ENCODE measurements at places on chromosomes 5 and 9.

DNA sequence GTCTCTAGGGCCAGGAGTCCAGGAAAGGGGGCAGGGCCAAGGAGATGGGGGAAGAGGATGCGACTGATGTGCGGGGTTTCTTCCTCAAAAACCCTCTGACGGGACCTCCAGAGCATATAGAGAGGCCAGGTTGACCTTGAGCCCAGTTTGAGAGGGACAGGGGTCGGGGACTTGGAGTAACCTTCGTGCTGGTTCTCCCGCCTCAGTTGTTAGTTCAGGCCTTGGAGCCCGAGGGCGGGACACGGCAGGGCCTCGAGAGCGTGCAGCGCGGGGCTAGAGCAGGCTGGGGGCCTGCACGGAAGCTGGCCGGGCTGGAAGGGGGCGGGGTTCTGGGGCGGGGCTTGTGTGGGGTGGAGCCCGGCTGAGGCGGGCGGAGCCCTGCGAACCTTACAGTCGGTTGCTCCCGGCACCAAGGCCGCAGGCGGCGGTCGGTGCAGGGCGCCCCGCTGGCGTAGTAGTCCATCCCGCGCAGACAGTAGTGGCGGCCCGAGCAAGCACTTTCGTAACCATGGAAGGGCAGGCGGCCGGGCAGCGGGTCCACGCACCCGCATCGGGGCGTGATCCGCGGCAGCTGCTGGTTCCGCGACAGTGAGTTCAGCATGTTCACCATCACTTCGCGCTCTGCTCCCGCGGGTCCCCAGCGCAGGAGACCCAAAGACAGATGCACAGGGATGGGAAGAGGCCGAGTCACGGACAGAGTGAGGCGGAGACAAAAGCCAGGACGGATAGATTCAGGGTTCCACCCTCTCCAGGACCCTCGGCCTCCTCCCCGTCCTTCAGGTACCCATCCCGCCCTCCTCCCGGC is 4.0 kb upstream of the MYORG start:
- DNase-seq = peak; percentile 92

DNA sequence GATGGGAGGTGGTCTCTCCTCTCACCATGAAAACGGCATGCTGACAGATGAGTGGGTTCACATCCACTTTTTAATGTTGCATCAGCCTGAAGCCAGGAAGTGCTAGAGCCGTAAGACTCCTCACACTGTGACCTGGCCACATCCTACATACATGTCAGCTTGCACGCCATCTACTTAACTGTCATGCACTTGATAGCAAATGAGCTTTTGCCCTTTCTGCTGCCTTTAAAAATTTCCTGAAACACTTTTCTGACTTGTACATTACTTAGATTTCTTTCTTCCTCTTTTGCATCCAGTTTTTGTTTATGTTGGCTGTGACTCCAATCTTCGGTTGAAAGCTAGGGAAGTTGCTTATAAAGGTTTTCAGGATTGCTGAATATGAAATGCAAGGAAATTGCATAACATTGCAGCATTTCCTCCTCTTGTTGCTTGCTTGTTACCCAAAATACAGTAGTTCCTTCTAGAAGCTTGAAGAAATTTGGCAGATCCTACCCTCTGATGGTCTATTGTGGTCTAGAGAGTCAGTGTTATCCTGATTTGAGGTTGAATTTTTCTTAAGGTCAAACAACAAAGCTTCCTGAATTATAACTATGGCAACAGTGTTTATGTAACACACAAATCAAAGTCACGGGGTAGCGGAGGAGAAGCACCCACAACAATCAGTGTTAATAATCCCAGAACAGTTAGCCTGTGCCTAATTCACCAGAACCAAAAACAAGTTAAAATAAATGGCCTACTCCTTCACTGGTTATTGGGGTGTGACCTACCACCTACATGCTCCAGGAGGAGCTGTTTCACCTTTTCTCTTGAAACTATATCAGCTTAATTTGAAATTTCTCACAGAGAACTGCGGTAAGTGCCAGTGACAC is 232.5 kb downstream of the ARHGAP26 start:
- DNase-seq = peak; percentile 45

DNA sequence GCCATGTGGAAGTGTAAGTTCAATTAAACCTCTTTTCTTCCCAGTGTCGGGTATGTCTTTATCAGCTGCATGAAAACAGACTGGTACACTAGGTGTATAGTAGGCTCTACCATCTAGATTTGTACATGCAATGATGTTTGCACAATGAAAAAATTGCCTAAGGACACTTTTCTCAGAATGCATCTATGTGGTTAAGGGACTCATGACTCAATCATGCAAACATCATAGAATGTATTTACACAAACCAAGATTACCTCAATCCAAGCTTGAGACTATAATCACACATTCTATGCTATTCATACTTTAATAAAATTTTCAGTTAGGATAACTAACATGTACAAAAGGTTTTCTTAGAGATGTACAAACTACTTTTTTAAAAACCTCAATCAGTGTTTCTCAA is 1164.5 kb downstream of the CDH12 start:
- DNase-seq = no peak

DNA sequence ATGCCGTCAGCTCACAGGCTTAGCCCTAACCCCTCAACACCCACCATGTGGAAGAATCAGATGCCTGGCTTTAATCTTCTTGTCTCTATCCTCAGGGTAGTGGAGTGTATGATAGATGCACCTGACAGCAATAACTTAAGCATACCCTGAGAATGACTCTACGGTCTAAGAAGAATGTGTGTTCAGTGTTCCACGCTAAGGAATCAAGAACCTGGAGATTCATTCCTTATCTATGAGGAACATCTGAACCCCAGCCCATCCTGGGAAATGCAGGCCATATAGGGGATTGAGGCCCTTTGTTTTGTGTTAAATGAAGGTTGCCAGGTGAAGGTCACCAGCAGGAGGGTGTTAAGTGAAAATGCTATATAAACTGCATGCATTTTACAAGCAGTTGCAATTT is 63.0 kb downstream of the KLHL3 start:
- no peak for DNase-seq

GRCh38 chr9:129021091-129021490 is 7.0 kb downstream of the SH3GLB2 start:
- peak; percentile 70 for DNase-seq

DNA sequence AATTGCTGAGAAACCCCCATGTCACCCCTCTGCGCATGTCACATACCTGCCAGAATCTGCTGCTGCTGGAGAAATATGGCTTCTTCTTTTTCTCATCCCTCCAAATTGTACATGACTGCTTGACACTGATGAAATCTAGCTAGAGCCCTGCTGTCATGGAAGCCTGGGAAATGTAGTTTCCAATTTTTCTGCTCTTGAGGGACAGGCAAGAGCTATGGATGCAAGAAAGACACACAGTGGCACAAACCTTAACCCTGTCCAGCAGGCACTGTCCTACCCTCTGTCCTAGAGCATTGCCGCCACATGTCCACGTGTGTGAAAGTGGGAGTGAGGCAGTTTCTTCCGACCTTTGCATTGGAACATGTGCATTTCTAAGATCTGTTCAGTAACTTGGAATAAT is 255.5 kb upstream of the SEMA6A start:
- no peak for DNase-seq

DNA sequence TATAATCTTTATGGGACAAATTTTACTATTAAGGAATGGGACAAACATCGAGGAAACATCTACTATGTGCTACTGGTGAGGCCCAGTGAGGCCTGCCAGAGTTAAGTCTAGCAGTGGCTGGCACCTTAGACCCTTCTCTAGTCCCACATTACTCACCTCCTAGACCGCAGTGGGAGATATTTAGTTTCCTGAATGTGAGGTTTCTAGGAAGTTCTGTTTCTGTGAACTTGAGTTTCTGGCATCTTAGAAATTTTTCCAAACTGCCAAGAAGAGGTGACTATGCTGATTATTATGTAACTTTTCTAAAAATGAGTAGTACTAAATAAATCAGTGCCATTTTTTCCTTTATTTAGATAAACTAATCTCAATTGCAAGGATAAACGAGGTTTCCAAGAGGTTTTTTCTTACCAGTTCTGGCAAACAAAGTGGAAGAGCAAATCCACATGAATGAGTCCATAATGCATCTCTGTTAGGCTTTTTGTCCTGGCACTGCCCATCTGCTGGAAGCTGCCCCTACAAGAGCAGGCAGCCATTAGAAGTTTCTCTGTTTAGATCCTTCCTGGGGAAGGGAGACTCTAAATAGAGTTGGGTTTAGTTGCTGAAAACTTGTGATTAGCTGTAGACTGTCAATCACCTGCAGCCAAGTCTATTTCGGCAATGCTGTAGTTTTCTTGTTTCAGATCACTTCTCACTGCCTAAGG is 348.7 kb downstream of the MAN2A1 start:
- DNase-seq = no peak

DNA sequence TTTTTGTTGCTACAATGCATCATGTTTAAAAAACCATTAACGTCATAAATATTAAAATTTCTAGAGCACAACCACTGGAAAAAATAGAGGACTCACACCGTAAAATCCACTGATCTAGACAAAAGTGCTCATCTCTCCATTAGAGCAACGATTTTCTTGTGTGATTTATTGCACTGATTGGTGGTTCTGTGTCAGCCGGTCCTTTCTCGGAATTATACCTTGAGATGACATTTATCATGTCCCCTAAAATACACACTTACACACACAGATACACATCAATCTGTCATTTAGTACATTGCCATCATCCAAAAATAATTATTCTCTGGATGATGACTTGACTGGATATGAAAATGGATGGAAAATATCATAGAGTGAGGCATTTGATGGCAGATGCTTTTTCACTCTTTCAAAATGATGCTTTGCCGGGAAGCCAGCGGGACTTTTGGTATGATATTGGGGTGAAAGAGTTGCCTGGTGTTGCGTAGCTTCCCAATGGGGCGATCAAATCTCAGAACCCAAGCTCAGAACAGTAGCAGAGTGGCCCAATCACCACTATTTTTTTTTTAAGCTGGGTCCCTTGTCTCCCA is 226.6 kb downstream of the GAS1 start:
- no peak for DNase-seq

- DNase-seq = no peak
These were observed 8.8 kb downstream of the LRRC14B start for GRCh38 chr5:199950-200645.

GRCh38 chr5:54743997-54744788 is 226.6 kb downstream of the SNX18 start:
- no peak for DNase-seq

DNA sequence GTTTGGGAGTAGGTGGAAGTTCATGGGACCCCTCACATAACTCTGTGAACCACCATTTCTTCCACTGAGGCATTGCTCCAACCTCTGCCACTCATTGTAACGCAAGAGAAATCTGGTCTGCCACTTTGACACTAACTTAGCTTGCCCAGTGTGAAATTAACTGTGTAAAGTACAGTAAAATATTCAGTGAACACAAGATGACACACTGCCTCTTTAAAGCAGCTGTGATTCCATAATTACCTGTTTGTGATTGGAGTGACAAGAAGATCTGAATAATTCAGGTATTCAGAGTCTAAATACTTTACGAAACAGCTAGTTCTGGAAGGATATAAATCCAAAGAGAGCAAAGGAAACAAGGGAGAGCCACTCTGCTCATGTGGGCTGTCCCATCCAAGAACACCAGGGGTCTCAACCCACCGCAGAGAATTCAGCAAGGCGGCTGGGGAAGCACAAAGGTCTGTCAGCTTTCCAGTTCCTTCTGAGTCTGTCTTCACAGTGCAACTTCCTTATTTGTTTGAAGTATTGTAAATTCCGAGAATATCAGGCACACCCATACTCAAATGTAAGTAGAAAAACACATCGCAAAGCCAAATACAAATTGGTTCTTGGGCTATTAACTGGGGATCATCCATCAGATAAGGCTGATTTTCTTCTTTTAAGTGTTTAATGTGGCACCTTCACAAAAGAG is 86.9 kb downstream of the GNAQ start:
- DNase-seq = peak; percentile 57

GRCh38 chr5:98296426-98296825 is 477.0 kb upstream of the RGMB start:
- no peak for DNase-seq

- no peak for DNase-seq
These were observed 298.7 kb upstream of the RGMB start for GRCh38 chr5:98474782-98475181.

- DNase-seq = no peak
These were observed 42.8 kb downstream of the PTTG1 start for GRCh38 chr5:160464466-160464797.

DNA sequence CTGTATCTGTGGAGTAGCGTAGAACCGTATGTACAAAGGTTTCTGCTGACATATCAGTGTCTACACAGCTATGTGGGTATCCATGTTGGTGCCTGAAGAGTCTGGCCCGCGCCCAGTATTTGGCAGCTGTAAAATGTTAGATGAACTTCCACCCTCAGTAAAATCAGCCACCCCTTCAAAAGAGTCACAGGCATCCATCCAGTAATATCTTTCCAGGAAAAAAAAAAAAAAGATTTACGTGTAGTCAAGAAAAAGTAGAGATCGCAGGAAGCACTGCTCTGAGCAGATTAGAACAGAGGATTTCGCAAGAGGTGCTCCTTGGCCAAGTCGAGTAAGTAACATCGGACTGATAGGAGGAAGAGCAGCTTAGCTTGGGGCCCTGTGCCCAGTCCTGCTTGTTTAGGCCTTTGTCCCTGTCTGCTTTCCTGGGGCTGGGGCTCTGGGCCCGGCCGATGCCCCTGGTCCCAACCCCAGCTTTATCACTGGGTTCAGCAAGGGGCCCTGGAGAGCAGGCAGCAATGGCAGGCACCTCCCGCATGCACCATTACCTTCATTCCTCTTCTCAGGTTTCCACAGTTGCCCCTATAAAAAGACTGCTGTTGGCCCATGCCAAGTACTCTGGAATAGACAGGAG is 21.2 kb downstream of the DAPK1 start:
- no peak for DNase-seq

GRCh38 chr9:21747175-21747574 is 55.3 kb upstream of the MTAP start:
- no peak for DNase-seq

- DNase-seq = no peak
These were observed 181.4 kb downstream of the FGF18 start for GRCh38 chr5:171600741-171601265.

- no peak for DNase-seq
These were observed 153.4 kb upstream of the ADRA1B start for GRCh38 chr5:159762921-159763320.

GRCh38 chr5:151240924-151241635 is 11.9 kb upstream of the GM2A start:
- DNase-seq = no peak

GRCh38 chr5:151688436-151688835 is 1.7 kb upstream of the SPARC start:
- no peak for DNase-seq

DNA sequence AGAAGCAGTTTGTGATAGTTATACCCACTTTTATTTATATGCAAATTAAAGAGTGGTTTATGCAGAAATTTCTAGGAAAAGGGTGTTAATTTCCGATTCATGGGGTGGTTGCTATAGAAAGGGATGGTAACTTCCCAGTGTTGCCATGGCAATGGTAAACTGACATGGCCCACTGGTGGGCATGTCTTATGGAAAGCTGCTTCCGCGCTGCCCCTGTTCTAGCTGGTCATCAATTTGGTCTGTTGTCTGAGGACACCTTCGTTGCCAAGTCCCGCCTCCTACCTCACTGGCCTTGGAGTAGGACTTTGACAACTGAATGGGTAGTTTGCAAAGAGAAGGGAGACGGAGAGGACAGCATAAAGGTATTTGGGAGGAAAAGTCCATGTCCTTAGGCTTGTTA is 74.0 kb upstream of the SMIM23 start:
- no peak for DNase-seq

Measured in kidney (tissue), 22 donors.